T-helper 9 cell (primary cell): ENCODE measurements at places on chromosomes 3 and 15.
A peak's percentile ranks its signal among the peaks of the same experiment; 100 is the strongest.

GRCh38 chr15:85618228-85618505 is 176.6 kb downstream of the KLHL25 start:
- DNase-seq = no peak

GRCh38 chr3:129650256-129650872 is 43.9 kb upstream of the PLXND1 start:
- peak; percentile 30 for DNase-seq

DNA sequence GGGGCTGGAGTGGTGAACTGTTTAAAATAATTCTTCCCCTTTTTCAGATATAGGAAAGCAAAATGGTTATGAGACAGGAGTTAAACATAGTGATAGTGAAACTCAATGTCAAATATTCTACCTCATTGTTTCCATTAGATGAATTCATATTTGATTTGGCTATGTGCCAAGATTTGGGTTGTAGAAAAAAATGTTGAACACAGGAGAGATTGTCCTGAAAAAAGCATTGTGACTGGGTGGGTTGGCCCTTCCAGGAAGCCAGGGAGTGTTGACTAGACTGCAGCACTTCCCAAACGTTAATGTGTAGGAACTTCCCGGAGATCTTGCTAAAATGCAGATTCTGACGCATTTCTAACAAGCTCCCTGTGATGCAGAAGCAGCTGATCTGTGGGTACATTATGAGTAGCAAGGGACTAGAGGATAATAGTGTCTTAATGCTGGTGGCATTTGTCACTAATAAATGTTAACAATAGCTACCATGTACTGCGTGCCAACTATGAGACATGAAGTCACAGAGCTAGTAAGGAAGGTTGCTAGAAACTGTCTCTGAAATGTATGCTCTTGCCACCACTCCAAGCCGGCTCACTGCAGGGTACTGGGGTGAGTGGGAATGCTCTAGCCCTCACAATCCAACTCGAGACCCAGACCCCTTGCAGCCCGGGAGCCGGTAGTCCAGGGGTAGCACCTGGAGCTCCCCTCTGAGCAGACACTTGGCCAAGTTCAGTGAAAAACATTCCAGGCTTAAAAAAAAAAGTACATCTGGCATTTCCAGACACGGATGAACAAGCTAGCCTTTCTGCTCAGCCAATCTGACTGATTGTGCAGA is 120.6 kb downstream of the CD47 start:
- no peak for DNase-seq

DNA sequence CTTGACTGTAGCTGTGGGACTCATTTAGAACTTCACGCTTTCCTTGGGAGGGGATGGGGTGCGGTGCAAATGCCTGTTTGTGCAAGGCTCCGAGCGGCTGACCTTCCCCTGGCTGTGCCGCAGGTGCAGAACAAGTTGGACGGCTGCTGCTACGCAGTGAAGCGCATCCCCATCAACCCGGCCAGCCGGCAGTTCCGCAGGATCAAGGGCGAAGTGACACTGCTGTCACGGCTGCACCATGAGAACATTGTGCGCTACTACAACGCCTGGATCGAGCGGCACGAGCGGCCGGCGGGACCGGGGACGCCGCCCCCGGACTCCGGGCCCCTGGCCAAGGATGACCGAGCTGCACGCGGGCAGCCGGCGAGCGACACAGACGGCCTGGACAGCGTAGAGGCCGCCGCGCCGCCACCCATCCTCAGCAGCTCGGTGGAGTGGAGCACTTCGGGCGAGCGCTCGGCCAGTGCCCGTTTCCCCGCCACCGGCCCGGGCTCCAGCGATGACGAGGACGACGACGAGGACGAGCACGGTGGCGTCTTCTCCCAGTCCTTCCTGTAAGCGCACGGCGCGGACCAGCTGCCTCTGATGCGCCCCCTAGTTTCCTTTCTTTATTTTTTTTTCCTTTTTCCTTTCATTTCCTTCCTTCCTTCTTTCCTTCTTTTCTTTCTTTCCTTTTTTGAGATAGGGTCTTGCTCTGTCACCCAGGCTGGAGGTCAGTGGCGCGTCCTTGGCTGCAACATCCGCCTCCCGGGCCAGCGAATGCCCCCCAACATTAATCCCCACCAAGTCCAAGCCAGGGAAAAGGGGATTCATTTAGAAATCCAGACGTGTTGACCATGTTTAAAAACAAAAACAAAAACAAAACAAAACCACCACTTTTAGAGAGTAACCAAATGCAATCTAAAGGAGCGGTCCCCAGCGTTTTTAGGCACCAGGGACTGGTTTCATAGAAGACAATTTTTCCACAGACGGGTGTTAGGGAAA is 42.7 kb downstream of the EIF2AK4 start:
- DNase-seq = no peak

DNA sequence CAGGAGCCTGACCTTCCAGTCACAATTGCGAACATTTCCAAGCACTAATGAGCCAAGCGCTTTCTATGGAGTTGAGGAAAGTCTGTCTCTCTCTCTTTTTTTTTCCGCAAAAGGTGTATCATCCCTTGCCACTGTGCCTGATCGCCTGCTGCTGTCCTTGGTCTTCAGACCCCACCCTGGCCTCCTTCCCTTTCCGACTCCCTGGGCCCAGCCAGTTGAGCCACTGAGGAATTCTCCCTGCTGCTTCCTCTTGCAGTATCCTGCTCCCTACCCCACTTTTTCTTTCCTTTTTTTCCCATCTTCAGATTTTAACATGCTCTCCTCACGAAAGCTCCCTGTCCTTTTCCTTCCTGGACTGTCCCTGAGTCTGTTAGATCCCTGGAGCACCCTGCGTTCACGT is 396.5 kb upstream of the C2CD4B start:
- no peak for DNase-seq

DNA sequence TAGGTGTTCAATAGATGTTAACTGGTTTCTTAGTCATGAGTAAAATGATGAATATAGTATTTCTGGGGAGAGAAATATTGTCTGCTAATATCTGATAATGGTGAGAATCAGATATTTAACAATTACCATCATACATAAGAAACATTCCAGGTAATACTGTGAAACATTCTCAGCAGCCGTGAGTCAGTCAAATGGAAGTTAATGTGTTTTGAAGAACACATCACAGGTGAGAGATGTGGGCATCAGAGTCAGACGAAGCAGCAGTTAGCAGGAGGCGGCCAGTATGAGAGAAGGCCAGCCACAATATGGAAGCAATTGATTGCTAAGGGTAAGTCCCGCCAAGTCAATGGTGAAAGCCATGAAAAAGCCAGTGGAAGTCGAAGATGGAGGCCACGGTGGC is 1035.9 kb downstream of the TUSC7 start:
- DNase-seq = no peak

- no peak for DNase-seq
These were observed 91.4 kb downstream of the WWTR1 start for GRCh38 chr3:149566292-149566975.

- DNase-seq = no peak
These were observed 12.8 kb downstream of the RTP1 start for GRCh38 chr3:187210091-187210490.
